Activated T-cell treated with anti-CD3 and anti-CD28 coated beads for 48 hours (primary cell): ENCODE measurements at places on chromosomes 2 and 18.

DNA sequence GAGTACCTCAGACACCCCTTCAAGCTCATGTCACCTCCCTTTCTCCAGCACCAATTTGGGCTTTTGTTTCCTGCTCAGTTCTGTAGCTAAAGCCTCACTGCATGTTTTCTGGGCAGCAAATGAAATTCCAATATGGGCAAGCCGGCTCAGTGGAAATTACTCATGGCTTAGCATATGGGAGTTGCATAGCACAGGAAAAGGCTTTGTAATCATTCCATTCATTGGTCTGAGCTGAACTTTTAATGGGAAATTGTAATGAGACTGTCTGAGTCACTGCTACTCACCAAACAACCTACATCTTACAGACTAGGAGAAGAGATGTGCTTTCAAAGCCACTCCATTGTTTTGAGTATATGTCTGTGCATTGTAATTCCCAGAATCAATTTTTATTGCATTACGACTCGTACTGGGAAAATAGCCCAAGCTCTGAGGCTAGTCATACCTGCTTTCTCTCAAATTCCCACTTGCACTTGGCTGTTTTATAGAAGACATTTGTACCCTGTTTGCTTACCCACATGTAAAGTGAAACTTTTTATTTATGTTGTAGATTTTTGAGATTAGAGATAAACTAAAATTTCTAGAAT lies 139.5 kb upstream of the LRATD1 start:
- DNase-seq, result no peak

- DNase-seq, result no peak
Measured at GRCh38 chr2:170712653-170713542, 2.2 kb upstream of the SP5 start.

DNA sequence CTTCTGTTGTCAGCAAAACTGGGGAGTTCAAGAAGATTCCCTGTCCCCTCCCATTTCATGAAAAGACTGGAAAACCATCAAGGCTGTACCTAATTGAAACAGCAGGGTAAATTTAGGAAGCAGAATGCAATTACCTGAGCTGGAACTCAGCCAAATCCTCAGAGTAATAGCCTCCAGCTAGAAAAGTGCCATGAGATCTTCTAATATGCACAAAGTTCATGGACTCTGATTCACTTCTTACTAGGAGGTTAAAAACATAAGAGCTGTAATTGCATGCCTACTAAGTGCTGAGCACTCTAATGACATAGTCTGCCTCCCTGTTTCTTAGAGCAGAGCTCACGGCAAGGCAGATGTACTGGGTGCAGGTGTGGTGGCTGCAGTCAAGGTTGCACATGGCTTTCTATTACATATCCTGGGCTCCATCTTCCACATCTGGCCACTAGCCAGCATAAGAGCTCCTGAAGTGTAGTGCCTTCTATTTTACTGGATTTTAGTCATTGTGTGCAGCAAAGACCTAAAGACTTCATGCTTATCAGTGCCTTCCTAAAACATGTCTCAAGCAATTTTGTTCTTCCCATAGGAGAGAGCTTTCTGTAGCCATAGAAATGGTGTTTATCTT lies 341.7 kb downstream of the PTPRM start:
- DNase-seq, result no peak

- no peak for DNase-seq
Measured at GRCh38 chr2:176392249-176392648, 123.0 kb downstream of the MTX2 start.

- no peak for DNase-seq
Measured at GRCh38 chr18:22977847-22978701, 44.9 kb downstream of the RBBP8 start.

DNA sequence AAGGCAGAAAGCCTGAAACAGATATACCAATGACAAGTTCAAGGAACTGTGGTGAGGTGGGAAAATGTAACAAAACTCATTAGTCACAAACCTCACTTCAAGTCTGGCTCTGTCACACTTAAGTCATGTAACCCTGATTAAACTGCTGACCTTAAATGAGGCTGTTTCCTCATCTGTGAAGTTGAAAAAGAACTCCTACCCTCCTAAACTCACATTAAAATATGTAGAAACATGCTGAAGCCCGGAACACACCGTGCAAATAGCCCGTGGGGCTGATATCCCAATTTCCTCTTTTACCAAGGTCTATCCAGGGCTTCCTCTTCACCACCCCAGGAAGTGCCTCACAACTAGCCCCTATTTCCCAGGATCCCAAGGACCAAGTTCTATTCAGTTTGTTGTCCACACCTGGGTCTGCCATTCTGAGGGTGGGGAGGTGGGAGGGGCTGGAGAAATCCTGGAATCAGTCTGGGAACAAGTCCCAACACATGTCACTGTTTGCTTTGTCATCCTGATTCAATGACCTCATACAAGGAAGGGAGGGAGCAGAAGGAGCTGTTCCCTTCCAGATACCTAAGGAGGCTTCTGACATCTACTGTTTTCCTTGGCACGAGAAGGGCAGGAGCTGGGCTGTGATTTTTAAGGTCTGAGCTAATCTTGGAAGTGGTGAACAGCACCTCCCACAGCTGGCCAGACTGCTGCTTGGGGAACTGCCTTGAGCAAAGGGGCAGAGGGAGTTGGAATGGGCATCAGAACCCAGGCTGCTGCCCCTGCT lies 42.3 kb downstream of the SLC4A1AP start:
- DNase-seq, result no peak

- no peak for DNase-seq
Measured at GRCh38 chr2:20104900-20105545, 53.6 kb upstream of the LAPTM4A start.

DNA sequence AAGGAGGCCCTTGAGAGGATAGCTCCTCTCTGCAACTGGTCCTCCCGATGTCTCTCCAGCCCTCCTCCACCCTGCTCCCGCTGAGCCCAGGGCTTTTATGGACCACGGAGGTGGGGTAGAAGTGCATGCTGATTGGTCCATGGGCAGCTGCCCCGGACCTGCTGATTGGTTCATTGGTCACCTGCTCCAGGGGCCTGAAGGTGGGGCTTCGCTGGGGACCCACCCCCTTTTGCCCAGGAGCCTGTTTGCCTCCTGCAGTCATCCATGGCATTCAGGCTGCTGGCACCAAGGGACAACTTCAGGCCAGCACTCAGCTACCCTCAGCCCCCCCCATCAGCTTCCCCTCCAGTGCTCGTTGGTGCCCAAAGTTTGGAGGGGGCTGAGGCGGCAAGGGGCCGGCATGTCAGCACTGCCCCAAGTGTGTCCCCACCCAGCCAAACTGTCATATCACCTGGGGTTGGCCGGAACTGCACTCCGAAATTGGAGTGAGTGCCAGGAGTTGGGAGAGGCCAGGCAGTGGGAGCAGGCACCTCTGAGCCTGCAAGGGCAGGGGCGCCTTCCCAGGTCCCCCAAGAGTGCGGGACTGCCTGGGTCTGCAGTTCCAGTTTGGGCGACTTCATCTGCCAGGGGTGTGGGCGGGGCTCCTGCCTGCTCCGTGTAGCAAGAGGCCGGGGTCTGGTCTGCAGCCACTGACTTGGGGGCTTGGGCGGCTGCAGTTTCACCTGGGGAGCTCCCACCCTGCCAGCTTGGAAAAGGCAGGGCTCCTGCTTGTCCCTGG lies 288.9 kb downstream of the RDH14 start:
- no peak for DNase-seq

- peak; percentile 36 for DNase-seq
Measured at GRCh38 chr2:230866756-230867523, 2.2 kb downstream of the ITM2C start.

DNA sequence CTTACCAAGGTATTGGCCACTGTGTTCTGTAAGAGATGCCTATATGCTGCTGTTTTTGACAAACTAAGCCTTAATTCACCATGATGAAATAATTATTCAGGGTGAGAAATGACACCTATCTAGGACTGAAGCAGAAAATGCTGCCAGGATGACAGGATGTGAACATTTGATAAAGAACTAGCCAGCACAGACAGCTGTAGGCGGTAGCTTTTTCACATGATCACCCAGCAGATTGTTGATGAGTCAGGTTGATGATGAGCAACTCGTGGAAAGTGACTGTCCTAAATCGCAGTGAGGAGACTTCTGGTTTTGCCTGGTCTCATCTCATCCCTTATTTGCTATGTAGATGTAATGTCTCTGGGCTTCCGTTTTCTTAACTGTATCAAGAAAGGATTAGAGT lies 144.1 kb downstream of the PRPF40A start:
- DNase-seq, result peak; percentile 28

GRCh38 chr2:24761866-24762265 lies 31.3 kb downstream of the PTRHD1 start:
- no peak for DNase-seq

DNA sequence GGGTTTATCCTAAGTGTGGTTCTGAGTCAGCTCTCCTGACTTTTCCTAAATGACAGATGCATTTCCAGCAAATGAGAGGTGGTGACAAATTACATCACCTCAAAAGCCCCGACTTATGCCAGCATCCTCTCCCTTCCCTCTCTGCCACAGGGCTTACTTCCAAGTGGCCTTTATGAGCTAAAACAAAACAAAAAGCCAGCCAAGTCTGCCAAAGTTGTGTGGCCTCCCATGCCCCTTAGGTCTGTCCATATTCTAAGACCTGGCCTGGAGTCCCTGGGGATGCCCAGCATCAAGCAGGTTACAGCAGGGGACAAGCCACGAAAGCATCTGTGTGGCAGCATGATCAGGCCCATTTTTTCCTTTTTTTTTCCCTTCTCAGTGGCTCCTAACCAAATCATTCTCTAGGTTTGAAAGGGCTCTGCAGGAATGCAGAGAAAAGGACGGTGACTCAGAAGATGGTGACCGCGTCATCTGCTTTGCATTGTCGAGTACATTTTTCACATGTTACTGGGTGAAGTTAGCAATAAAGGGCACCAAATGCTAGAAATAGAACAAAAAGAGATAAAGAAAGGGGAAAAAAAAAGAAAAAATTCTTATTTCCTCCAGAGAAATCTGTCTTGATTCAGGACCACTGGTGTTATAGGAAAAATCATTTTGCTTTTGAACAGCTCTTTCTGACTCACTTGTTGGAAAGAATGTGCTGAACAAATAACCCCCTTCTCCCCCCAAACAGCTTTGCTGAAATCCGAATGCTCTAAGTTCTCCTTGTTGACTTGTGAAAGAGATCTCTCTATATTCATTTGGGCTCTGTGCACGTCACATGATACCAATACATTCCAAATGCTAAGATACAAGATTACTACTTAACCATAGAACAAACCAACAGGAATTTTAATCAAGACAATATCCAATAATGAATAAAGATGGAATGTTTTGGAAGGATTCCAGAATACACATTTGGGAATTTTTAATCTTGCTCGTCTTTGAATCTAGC lies 178.7 kb downstream of the EN1 start:
- no peak for DNase-seq

GRCh38 chr2:108139521-108139920 lies 100.2 kb upstream of the SULT1C3 start:
- no peak for DNase-seq

GRCh38 chr2:12205086-12205485 lies 458.7 kb downstream of the LPIN1 start:
- no peak for DNase-seq

DNA sequence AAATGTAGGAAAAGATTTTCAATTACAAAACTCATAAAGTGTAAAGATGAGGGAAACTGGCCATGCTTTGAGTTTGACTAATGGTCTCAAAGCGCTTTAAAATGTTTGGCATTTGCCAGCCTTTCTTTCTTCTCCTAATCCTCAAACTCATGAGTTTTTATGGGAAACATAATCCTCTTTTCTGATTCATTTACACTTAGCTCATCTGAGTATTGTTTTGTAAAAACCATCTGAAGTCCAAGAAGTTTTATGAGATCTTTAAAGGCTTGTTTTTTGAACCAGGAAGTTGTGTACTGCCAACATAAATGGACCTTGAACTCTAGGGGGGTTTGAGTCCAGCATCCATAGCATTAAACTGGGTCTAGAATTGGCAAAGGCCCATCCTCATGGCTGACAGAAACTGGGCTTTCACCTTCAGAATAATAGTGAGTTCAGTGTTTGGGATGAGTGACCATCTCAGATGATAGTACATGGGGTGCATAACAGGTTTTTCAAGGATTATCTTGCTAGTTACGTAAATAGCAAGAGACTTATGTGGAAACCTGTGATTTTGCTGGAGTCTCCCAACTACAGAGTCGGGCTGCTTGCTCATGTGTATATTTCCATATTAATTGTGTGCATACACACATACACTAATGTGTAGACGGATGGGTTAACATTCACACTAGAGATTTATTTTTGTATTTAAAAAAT lies 3.8 kb upstream of the LTBP1 start:
- no peak for DNase-seq

GRCh38 chr18:74375999-74376398 lies 60.4 kb downstream of the C18orf63 start:
- DNase-seq, result no peak

DNA sequence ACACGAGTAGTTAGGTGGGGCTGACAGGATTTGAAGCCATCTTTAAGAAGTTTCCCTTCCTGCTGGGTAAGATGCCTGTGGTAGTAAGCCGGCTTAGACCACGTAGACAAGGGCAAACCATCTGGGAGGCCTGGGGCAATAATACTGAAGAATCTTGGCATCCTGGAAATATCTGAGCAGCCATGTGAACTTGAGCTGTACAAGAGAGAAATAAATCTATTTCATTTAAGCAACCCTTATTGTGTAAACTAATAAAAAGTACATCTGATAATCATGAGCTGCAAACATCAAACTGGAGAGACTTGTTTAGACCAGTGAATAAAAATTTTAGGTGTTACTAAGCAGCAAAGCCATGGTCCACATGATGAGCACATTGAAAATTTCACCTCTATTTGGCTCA lies 11.4 kb upstream of the CETN1 start:
- DNase-seq, result no peak

- DNase-seq, result no peak
Measured at GRCh38 chr2:120809609-120810440, 74.2 kb downstream of the GLI2 start.

DNA sequence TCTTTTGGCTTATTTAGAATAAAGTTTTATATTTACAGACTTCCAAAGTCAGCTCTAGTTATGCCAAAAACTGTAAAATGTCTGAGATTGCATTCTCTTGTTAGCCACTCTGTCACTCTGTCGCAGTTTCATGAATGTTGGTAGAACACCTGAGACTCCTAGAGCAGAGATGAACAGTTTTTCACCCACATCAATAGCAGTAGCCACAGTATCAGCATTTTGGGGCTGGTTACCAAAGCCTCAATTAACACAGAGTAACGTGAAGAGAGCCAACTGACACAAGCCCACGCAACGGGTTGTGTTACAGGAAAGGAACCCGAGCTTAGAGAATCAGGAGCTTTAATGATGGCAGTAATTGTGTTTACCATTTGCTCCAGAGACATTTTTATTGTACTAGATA lies 443.0 kb upstream of the SLC39A10 start:
- no peak for DNase-seq

- no peak for DNase-seq
Measured at GRCh38 chr2:8204711-8205110, 477.1 kb upstream of the ID2 start.

- DNase-seq, result peak; percentile 57
Measured at GRCh38 chr2:108612514-108613183, 78.4 kb downstream of the LIMS1 start.

GRCh38 chr2:83725735-83726134 lies 733.3 kb downstream of the SUCLG1 start:
- no peak for DNase-seq
